ENCODE measurements at places on chromosomes 7 and 10. TPM values are rescaled to one million over a fixed set of nuclear protein-coding genes. Genes with fewer than 3 reads are reported as not detected.

Gene PALS2
- 12.7 TPM for total RNA-seq

Gene RAPGEF5
- 0.26 TPM for total RNA-seq

Gene C10orf143
- total RNA-seq: 2.9 TPM

Gene GLI3
- total RNA-seq: 0.25 TPM

Gene WNT8B
- not detected for total RNA-seq

Gene CAMK2B
- total RNA-seq: 0.10 TPM

Gene GDF2
- not detected for total RNA-seq

Gene NUP42
- 86.2 TPM for total RNA-seq

Gene ADARB2
- not detected for total RNA-seq

Gene TMEM196
- not detected for total RNA-seq

Gene TFPI2
- total RNA-seq: not detected

Gene CHRM2
- not detected for total RNA-seq

Gene NME8
- not detected for total RNA-seq

Gene OPN4
- not detected for total RNA-seq

All from natural killer cell treated with Interleukin-12 subunit alpha and Interleukin-12 subunit beta and Interleukin-15 and Interleukin-18, amount 100 ng/mL, for 72 hours (primary cell).